CD4-positive, alpha-beta T cell (primary cell): ENCODE measurements at places on chromosomes 16 and 17. TPM values are rescaled to one million over a fixed set of nuclear protein-coding genes. Genes with fewer than 3 reads are reported as not detected.
A peak's percentile ranks its signal among the peaks of the same experiment; 100 is the strongest.

The NLRC3 gene
- total RNA-seq = 50.4 TPM

GRCh38 chr17:73338050-73338521, 26.3 kb upstream of the CDC42EP4 start:
- DNase-seq = no peak

GRCh38 chr16:56512025-56512424, 7.8 kb downstream of the BBS2 start:
- DNase-seq = no peak

- no peak for DNase-seq
These were observed 32.8 kb upstream of the MNT start for GRCh38 chr17:2433696-2434095.

DNA sequence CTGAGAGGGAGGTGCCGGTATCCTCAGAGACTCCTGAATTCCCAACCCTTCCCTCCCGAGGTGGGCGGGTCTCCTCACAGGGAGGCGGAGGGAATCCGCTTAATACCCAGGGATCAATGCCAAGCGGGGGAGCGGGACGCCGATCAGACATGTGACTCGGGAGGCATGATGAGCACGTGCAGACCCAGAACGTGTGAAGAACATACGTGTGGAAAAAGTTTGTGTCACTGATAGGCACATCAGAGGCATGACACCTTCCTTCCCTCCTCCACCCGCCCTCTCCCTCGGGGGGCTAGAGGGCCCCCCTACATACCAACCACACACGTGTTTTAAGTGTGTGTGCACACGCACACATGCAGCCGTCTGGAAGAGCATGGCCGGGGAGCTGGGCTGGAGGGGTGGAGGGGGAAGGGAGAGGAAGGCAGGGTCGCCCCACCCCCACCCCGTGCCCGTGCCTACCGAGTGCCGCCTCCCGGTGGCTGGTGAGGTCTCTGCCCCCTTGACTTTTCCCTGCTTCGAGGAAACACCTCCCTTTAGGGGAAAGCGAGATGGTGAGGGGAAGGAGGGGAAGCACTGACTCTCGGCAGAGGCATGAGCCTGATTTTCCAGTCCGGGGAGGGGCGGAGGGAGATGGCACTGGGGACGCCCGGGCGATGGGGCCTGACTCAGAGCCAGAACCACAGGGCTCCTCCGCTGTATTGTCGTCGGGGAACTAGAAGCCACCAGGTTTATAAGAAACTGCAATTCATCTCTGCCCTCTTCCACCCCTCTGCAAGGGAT, 12.1 kb upstream of the TBX21 start:
- DNase-seq = peak; percentile 74
